GM12878 (cell line): ENCODE measurements at places on chromosomes 1 and 21. TPM values are rescaled to one million over a fixed set of nuclear protein-coding genes. Genes with fewer than 3 reads are reported as not detected.

DNA sequence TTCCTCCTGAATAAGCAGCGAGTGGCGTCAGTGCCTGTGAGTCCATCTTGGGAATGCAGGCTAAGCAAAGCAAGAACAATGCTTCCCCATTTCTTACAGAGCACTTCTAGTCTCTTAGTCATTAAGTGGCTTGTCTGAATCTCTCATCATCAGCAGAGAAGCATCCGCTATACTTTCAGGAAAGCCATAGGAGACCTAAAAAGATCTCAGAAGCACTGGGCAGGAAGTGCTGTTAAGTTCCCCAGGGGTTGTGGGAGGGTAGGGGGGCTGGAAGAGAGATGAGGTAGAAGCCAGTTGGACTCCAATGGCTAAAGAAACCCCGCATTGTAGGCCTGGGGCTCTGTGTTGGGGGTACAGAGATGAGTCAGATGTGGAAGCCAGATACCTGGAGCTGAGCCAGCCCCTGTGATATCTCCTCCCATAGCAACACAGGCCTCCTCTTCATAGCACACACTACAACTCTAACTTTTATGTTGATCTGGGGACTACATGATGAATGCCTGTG, 44.9 kb downstream of the SYT6 start:
- DNase-seq: peak; percentile 55

ZBTB8A gene
- polyA plus RNA-seq: 4.7 and 5.1 TPM in 2 replicates

GRCh38 chr1:244052016-244052727, 1.1 kb downstream of the ZBTB18 start:
- DNase-seq: no peak

DNA sequence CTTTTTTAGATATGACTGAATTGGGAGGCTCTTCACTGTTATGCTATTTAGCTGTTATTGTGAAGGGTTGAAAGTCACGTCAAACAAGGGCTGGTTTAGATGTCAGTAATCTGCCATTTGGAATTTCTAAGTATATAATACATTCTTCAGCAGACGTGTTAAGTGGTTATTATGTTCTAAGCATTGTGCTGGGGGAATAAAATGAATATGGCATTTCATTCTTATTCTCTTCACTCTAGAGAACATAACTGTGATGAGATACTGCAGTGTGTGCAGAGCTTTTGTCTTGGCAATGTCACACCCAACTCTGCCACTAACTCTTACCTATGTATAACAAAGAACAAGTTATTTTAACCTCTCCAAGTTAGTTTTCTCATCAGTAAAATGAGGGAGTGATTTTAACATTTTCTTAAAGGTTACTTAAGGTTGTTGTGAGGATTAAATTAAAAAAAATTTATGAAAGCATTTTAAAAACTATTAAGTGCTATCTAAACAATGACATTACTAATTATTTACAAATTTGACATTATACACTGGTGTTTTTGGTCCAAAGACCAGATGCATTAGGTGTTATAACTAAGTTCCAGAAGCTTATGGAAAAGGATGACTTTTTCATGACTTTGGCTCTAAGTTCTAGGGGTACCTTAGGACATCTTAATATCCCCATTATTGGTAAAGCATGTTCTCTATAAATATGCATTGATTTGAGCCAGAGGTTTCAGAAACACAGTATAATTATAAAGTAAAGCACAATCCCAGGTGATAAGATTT, 58.3 kb downstream of the SLC30A7 start:
- no peak for DNase-seq

DNA sequence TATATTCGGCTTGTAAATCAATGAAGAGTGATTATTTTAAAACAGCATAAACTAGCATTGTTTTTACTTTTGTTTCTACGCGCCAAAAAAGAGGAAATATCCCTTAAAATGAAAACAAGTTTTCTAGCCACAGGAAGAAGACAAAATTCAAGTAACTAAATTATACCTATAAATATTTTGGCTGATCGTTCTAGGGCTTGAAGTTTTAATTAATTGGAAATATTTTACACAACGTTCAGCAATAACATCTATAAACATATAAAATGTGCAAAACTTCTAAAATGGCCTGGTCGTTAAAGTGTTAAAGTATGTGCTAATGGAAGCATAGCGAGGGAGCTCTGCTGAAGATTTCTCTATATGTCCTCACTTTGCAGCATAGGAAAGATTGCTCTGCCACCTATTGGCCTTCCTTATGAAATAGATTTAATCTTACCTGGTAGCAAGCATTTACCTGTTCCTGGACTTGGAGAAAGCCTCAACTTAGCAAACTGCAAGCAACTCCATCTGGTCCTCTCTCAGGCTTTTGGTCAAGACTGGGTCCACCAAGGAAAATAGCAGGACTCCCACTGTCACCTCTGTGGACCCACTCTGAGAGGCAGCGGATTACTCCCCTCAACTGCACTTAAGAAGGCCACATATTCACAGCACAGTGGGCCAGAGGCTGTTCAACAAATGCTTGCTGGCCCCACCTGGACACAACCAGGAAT, 351.3 kb upstream of the RUNX1 start:
- peak; percentile 19 for DNase-seq

DNA sequence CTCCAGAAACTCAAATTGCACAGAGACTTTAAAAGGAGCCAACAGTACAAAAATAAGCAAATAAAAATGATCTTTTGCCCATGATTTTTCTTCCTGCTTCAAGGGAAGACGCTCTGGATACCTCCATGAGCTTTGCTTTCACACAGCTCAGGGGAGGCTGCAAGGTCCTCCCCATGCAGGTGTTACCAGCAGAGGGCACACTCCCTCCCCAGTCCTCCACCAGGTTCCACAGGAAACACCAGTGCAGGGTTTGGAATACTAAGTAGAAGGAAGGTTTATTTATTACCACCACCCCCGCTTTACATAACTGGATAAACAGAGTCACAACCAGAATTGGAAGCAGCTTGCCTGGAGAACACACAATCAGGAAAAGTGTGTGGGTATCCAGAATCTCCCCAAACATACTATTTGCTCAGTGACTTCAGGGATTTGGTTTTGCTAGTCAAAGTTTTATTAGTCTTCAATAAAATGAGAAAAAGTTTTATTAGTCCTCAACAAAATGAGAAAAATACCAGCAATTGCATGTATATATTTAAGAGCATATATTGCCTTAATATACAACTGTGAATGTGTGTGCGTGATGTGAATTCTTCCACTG, 37.3 kb downstream of the HSD3B1 start:
- DNase-seq: no peak

CYP4A22 gene
- not detected in 2 replicates for polyA plus RNA-seq

DNA sequence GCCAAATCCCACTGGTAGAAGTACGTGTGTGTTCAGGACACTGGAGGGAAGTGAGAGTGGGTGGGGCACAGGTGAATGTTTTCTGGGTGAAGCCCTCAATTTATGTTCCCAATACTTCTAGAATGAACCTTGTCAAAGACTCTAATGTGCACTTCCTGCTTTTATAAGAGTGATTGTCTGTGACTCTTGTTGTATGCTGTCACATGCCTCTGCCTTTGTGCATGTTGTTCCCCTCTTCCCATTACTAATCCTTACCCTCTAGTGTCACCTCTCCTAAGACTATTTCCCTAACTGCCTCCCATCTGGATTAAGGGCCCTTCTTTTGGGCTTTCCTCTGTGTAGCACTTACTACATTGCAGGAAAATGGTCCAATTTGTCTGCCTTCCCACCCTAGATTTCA, 2.5 kb upstream of the LINGO4 start:
- no peak for DNase-seq

DNA sequence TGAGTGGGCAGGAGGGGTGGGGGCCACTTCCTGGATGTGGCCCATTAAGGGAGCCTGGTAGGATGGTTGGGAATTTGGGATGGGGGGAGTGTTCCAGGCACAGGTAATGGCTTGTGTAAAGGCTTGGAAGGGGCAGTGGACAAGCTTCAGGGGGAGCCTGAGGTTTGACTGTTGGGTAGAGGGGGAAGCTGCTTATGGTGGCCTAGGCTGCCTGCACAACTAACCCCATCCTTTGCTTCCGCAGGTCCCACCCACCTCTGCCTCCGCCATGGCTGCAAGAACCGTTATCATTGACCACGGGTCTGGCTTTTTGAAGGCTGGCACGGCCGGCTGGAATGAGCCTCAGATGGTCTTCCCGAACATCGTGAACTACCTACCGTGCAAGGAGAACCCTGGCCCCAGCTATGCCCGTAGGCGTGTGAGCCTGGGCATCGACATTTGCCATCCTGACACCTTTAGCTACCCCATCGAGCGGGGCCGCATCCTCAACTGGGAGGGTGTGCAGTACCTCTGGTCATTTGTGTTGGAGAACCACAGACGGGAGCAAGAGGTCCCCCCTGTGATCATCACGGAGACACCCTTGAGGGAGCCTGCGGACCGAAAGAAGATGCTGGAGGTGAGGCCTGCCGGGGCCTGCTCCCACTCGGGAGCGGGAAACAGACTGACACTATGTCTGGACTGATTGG, 67.8 kb downstream of the ACTL8 start:
- no peak for DNase-seq

SON gene
- polyA plus RNA-seq: 470 and 491 TPM in 2 replicates

GRCh38 chr1:172946814-172947507, 103.8 kb downstream of the TNFSF18 start:
- DNase-seq: no peak

MROH7 gene
- not detected in 2 replicates for polyA plus RNA-seq

- no peak for DNase-seq
Measured at GRCh38 chr1:17405898-17406759, 33.3 kb downstream of the RCC2 start.

GOLT1A gene
- not detected in 2 replicates for polyA plus RNA-seq

DNA sequence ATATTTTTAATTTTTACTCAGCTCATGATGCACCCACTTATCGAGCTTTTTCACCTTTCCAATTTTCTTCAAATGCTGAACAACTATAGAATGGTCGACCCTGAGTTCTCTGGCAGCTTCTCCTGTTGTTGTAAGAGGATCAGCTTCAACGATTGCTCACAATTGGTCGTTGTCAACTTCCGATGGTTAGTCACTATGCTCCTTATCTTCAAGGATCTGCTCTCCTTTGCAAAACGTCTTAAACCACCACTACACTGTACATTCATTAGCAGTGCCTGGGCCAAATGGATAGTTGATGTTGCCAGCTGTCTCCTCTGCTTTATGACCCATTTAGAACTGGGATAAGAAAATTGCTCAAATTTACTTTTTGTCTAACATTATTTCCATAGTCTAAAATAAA, 385.9 kb upstream of the LYPLAL1 start:
- DNase-seq: no peak

BSND gene
- not detected in 2 replicates for polyA plus RNA-seq

HAO2 gene
- polyA plus RNA-seq: not detected in 2 replicates

EFNA3 gene
- 0.81 and 0.95 TPM in 2 replicates for polyA plus RNA-seq

CA6 gene
- polyA plus RNA-seq: not detected in 2 replicates

DNA sequence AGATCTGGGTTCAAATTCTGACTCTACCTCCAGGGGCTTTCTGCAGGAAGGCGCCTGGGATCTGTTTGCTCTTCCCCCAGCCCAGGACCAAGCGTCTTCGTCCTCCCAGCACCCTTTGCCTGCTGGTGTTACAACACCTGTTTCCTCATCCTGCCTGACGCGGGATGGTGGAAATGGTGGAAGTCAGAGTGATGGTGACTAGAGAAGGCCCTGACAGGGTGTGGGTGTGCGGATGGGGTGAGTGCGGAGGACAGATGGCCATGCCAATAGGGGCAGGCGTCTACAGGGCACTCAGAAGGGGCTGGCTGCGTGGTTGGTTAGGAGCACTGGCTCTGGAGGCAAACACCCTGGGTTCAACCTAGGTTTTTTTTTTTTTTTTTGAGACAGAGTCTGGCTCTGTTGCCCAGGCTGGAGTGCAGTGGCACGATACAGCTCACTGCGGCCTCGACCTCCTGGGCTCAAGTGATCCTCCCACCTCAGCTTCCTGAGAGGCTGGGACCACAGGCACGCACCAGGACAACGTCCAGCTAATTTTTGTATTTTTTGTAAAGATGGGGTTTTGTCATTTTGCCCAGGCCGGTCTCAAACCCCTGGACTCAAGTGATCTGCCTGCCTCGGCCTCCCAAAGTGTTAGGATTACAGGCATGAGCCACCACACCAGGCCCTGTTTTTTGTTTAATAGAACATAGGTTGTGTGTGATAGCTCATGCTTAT, 1.5 kb downstream of the THEMIS2 start:
- DNase-seq: no peak

DNA sequence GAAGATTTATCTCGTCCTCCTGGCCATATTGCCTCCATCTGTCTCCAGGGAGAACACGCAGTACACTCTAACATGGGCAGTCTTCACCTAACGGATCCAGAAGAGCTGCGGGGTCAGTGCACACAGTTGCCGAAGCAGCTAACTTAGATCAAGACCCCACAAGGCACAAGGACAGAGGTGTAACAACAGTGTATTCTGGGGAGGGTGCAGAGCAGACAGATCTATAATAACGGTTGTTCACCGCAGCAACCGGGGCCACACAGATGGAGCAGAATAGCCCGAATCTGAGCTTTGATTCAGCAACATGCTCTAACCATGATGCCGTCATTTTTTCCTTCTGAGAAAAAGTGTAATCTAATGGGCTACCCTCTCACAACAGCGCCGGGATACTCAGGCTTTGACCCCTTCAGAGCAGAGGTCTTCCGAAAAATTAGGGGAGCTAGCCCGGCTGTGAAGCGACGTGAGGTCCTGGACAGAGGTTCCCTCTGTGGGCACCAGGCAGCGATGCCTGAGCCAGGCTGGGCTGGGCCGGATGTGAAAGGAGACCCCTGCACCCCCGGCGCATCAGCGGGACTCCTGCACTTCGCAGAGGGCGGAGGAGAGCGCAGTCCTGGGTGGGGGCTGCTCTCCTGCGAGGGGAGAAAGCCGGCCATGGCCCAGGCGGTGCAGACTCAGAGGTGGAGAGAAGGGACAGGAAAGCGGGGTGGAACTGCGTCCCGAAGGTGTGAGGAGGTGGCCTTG, 57.5 kb downstream of the BCL9 start:
- no peak for DNase-seq
